ENCODE measurements at places on chromosomes 2 and 18.

- no peaks in the 10 kb centered on the region for H3K36me3 ChIP-seq
- peaks cover 12% of the 10 kb centered on the region for H3K4me1 ChIP-seq
- H3K27me3 ChIP-seq, result peaks cover 8% of the 10 kb centered on the region
- DNase-seq, result no peak
- no peak overlapping the region for H3K4me3 ChIP-seq
- no peak overlapping the region for H3K27ac ChIP-seq
Observed at GRCh38 chr2:235171550-235172031, 219.8 kb downstream of the SH3BP4 start.

- DNase-seq, result no peak
- no peaks in the 10 kb centered on the region for H3K27me3 ChIP-seq
- H3K36me3 ChIP-seq, result no peaks in the 10 kb centered on the region
- H3K27ac ChIP-seq, result no peak overlapping the region
- no peak overlapping the region for H3K4me3 ChIP-seq
Observed at GRCh38 chr2:132662732-132663131, 7.3 kb downstream of the LYPD1 start.

DNA sequence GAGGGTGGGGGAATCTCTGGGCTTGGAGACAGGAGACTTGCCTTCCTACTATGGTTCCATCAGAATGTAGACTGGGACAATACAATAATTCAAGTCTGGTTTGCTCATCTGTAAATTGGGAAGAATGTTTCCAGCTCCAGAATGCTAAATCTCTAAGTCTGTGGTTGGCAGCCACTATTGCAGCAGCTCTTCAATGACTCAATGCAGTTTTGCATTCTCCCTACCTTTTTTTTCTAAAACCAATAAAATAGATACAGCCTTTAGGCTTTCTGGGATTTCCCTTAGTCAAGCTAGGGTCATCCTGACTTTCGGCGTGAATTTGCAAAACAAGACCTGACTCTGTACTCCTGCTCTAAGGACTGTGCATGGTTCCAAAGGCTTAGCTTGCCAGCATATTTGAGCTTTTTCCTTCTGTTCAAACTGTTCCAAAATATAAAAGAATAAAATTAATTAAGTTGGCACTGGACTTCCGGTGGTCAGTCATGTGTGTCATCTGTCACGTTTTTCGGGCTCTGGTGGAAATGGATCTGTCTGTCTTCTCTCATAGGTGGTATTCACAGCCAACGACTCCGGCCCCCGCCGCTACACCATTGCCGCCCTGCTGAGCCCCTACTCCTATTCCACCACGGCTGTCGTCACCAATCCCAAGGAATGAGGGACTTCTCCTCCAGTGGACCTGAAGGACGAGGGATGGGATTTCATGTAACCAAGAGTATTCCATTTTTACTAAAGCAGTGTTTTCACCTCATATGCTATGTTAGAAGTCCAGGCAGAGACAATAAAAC is 6.5 kb downstream of the TTR start:
- peak overlapping the region; percentile 0 for H3K27ac ChIP-seq
- H3K4me1 ChIP-seq, result peaks cover 39% of the 10 kb centered on the region
- peaks cover 37% of the 10 kb centered on the region for H3K36me3 ChIP-seq
- no peak overlapping the region for H3K4me3 ChIP-seq
- no peak for DNase-seq

GRCh38 chr18:47254341-47254939 is 3.0 kb upstream of the SKOR2 start:
- no peak overlapping the region for H3K27ac ChIP-seq
- no peaks in the 10 kb centered on the region for H3K4me1 ChIP-seq
- no peak overlapping the region for H3K4me3 ChIP-seq
- H3K27me3 ChIP-seq, result peaks cover 28% of the 10 kb centered on the region
- no peaks in the 10 kb centered on the region for H3K36me3 ChIP-seq

DNA sequence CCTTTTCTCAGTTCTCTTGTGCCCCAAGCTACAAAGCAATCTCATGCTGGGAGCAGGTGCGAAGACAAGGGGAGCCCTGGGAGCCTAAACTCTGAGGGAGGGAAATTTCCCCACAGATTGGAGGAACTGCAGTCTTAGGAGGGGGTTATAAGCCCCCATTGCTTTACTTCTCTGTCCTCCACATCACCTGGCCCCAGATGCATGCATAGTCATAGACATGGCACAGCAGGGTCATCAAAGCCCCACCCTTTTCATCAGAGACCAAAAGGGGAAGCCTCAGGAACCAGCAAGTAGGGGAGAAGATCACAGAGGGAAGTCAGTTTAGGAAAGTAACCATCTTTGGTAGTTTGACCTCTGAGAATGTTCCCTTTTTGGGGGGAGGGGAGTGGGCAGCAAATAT is 33.7 kb downstream of the LANCL1 start:
- H3K4me1 ChIP-seq, result 0 out of 2 replicates have a peak, but pooled peaks cover 5% of the 10 kb centered on the region
- no peak overlapping the region for H3K27ac ChIP-seq
- no peaks in the 10 kb centered on the region for H3K27me3 ChIP-seq
- DNase-seq, result no peak
- H3K36me3 ChIP-seq, result peaks cover 45% of the 10 kb centered on the region

DNA sequence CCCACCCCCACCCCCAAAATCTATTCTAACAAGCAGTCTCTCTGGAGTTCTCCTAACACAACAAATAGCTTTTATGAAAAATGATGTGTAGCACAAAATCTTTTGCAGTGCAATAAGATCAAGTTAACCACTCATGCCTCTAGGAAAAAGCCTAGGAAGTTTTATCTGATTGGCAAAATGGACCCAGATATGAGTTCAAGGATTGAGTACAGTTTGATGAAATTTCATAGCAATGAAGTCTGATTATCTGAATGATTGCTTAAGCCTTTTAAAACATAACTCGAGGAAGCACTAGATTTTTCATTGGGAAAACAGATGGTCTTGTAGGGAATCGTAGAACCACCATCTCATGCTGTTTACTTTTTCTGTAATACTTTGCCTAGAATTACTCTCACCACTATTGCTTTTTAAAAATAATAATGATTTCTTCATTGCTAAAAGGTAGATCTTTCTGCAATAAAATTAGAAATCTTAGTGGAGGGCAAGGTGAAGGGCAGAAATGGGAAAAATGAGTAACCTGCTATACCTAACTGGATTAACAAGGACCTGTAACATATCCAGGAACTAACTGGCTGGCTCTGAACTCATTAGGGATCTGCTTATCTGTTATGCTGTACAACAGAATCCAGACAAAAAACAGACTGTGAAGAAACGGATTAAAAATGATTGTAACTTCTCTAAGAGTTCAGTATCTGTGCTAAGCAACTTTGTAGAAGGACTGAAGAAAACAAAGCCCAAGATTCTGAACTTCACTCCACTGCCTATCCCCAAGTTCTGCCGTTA is 73.7 kb upstream of the ETAA1 start:
- no peaks in the 10 kb centered on the region for H3K27me3 ChIP-seq
- no peaks in the 10 kb centered on the region for H3K36me3 ChIP-seq
- no peak for DNase-seq
- no peaks in the 10 kb centered on the region for H3K4me1 ChIP-seq
- no peak overlapping the region for H3K27ac ChIP-seq

DNA sequence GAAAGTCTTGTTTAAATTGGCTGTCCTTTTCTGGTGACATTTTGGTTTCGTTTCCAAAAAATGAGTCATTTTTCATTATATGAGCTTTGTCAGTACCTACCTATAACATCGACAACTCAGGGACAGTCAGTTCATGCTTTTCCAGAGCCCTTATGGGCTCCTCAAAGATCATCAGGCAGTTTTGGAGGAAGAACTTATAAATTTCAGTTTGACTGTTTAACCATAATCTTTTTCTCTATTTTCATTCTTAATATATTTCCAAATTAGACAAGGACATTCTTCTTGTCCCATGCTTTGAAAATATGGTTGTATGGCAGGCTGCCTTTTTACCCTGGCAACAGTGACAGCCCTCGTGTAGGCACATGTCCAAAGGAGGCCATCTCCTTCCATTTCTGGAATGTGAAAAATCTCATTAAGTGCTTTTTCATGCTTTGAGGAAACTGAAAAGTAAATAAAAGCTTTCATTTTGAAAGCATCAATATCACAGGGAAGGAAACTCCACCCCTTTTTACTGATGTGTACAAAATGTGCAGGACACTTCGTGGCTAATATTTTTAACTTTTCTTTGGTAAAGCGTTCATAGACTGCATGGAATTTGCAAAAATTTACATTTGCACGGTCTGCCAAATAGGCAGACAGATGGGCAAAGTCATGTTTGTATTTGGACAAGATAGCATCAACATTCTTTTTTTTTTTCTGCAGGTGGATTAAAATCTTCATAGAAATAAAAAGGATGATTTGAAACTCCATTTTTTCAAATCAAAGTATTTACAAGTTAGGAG is 7.2 kb upstream of the PROC start:
- no peaks in the 10 kb centered on the region for H3K36me3 ChIP-seq
- no peaks in the 10 kb centered on the region for H3K27me3 ChIP-seq
- peak overlapping the region; percentile 64 for H3K27ac ChIP-seq
- H3K4me3 ChIP-seq, result no peak overlapping the region
- peak; percentile 92 for DNase-seq
- H3K4me1 ChIP-seq, result peaks cover 82% of the 10 kb centered on the region

- no peak overlapping the region for H3K4me3 ChIP-seq
- no peak for DNase-seq
- H3K27ac ChIP-seq, result no peak overlapping the region
- no peaks in the 10 kb centered on the region for H3K27me3 ChIP-seq
- H3K36me3 ChIP-seq, result no peaks in the 10 kb centered on the region
Observed at GRCh38 chr18:42614619-42615293, 500.7 kb downstream of the RIT2 start.

GRCh38 chr18:56067214-56067894 is 479.4 kb upstream of the TCF4 start:
- DNase-seq, result no peak
- H3K4me1 ChIP-seq, result no peaks in the 10 kb centered on the region
- H3K27me3 ChIP-seq, result no peaks in the 10 kb centered on the region
- no peak overlapping the region for H3K4me3 ChIP-seq

DNA sequence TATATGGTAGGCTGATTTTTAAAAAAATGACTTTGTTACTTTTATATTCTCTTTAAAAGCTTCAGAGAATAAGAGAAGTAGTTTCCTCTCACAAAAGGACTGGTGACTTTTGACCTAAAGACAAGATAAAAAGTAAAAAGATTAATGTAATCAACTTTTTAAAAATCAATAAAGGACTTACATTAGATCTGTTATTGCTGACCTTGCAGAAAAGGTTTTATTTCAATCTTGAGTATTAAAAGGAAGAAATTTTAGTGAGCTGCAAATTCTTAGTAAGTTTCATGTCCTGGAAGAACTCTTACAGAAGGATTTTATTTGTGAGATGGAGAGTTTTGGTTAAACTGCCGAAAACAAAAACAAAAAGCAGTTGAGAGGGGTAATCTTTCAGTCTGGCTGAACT is 2.2 kb upstream of the GAREM1 start:
- no peaks in the 10 kb centered on the region for H3K36me3 ChIP-seq
- no peak overlapping the region for H3K27ac ChIP-seq
- H3K27me3 ChIP-seq, result no peaks in the 10 kb centered on the region
- H3K4me3 ChIP-seq, result no peak overlapping the region
- peaks cover 19% of the 10 kb centered on the region for H3K4me1 ChIP-seq

- no peak for DNase-seq
- H3K4me1 ChIP-seq, result peaks cover 7% of the 10 kb centered on the region
Observed at GRCh38 chr2:237120916-237121315, 35.2 kb downstream of the COPS8 start.

- no peaks in the 10 kb centered on the region for H3K4me1 ChIP-seq
- no peak overlapping the region for H3K27ac ChIP-seq
- no peak overlapping the region for H3K4me3 ChIP-seq
- DNase-seq, result no peak
- H3K36me3 ChIP-seq, result no peaks in the 10 kb centered on the region
Observed at GRCh38 chr18:55072698-55073097, 113.4 kb upstream of the CCDC68 start.

- no peak overlapping the region for H3K4me3 ChIP-seq
- DNase-seq, result no peak
- H3K4me1 ChIP-seq, result no peaks in the 10 kb centered on the region
- no peak overlapping the region for H3K27ac ChIP-seq
- no peaks in the 10 kb centered on the region for H3K27me3 ChIP-seq
Observed at GRCh38 chr2:53356291-53356905, 411.2 kb upstream of the CHAC2 start.

DNA sequence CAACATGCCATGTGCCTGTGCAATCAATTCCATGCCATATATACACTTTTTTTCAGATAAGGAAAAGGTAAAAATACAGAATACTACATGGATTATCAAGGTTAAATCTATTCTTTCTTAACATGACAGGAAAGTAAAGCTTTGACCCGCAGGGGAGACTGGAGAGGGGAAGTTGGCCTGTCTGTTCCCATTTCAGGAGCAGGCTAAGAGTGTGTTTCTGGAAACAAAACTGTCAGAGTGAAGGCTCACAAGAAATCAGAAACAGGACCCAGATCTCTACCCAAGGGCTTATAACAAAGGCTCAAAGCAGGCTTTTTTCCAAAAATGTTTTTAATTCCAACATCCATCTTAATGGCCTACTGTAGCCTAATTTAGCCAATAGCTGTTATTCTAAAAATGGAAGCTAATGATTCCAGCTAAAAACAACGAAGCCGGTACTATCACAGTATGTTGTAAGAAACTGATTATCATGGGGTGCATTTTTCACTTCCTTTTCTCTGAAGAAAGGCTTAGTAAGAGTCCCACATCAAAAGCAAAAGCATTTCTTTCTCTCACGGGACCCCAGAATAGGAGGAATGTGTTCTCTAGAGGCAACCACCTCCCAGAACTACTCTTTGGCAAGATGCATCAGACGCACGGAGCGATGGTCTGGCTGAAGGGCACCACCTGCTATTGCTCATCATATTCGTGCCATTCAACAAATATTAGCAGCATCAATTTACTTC is 41.4 kb downstream of the FECH start:
- no peak overlapping the region for H3K27ac ChIP-seq
- H3K4me1 ChIP-seq, result no peaks in the 10 kb centered on the region
- no peak for DNase-seq
- no peak overlapping the region for H3K4me3 ChIP-seq

DNA sequence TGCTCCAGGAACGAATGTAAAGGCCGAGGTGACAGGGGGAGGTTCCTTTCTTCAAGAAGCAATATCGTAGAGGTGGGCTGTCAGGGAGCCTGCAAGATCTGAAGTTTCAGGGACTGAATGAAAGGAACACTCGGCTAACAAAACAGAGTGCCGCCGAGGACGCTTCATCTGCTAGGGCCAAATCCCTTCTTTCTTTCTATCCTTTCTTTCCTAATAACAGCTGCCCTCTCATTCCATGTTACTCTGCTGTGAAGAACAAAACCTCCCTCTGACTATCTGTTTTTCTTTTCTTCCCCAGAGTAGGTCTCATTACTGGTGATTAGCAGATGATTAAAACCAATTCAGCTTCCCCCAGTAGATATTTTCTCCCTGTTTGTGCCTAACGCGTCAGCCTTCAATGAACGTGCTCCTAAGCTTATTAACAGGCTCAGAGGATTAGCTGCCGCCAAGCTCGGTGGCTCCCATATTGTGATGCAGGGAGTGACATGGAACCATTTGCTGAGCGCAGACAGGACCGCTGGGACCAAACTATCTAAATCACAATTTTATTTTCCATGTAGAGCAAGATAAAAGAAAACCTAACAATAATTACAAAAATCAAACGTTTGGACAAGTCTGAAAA is 414.6 kb downstream of the TMEM182 start:
- H3K36me3 ChIP-seq, result no peaks in the 10 kb centered on the region
- no peak overlapping the region for H3K27ac ChIP-seq
- no peaks in the 10 kb centered on the region for H3K4me1 ChIP-seq
- no peak for DNase-seq
- no peak overlapping the region for H3K4me3 ChIP-seq
- no peaks in the 10 kb centered on the region for H3K27me3 ChIP-seq

Measured in HepG2 (cell line).